AG08395 (cell line): ENCODE measurements at places on chromosomes 6 and 20.
A peak's percentile ranks its signal among the peaks of the same experiment; 100 is the strongest.

GRCh38 chr6:6569096-6569810 lies 19.3 kb upstream of the LY86 start:
- DNase-seq, result no peak

DNA sequence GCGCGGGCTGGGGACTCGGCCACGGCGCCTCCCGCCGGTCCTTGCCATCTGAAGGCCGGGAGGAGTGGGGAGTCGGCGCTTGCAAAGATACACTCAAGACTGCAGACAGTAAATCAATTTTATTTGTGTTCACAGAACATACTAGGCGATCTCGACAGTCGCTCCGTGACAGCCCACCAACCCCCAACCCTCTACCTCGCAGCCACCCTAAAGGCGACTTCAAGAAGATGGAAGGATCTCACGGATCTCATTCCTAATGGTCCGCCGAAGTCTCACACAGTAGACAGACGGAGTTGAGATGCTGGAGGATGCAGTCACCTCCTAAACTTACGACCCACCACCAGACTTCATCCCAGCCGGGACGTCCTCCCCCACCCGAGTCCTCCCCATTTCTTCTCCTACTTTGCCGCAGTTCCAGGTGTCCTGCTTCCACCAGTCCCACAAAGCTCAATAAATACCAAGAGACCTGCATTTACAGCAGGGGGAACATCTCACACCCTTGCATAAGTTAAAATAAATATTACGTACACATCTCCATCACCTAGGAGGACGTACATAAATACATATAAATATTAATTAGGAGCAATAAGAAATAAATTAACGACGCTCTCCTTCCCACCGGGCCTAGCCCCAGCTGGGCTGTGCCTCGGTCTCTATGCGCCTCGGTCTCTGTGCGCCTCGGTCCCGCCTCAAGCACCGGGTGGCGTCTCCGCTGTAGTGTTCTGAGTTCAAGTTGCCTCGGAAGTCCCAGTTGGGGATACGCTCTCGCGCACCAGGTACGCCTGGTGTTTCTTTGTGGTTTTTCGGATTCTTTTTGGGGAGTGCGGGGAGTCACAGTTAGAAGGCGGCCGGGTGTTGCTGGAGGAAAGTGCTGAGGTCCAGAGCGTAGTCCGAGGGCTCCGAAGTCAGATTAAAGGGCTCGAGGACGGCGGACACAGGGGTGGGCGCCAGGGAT lies 889 bp upstream of the FLOT1 start:
- DNase-seq, result no peak

GRCh38 chr6:140897349-140897748 lies 1235.4 kb upstream of the GJE1 start:
- DNase-seq, result no peak

GRCh38 chr20:47269309-47270165 lies 87.0 kb downstream of the ZMYND8 start:
- no peak for DNase-seq

GRCh38 chr6:166595949-166596348 lies 9.5 kb upstream of the RAMACL start:
- no peak for DNase-seq

DNA sequence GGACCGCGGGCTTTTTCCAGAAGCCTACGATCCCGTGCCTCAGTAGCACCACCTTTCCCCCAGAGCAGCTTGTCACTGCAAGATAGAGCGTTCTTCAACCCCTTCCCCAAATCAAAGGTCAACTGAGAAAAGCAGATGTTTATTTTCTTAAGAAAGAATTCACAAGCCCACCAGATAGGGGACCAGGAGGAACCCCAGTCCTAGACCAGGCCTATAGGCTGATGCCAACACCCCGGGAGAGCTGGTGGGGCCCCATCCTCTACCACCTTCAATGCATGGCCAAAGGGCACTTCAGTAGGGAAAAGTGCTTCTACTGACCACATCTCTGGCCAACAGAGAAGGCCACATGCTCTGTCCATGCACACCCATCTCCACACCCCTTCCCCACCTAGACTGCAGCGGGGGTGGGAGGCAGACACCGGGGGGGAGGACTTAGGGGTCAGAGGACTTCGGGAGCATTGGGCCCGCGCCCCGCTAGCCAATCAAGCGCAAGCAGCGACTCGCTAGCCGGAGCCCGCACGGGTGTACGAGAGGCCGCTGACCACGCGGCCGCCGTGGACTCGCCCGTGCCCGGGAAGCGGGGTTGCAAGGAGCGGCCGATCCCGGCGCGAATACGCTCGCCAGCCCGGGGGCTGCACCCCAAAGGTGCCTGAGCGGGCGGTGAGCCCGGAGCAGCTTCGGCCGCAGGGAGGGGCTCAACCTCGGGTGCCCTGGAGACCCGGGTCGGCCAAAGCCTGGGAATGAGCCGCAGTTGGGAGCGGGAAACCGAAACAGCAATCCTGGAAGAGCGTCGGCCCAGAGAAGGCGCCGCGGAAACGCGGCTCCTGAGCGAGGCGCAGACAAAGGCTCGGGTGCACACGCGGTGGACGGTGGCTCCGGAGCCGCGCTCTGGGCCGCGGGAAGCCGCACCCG lies 2.8 kb downstream of the PDE10A start:
- DNase-seq, result peak; percentile 18

DNA sequence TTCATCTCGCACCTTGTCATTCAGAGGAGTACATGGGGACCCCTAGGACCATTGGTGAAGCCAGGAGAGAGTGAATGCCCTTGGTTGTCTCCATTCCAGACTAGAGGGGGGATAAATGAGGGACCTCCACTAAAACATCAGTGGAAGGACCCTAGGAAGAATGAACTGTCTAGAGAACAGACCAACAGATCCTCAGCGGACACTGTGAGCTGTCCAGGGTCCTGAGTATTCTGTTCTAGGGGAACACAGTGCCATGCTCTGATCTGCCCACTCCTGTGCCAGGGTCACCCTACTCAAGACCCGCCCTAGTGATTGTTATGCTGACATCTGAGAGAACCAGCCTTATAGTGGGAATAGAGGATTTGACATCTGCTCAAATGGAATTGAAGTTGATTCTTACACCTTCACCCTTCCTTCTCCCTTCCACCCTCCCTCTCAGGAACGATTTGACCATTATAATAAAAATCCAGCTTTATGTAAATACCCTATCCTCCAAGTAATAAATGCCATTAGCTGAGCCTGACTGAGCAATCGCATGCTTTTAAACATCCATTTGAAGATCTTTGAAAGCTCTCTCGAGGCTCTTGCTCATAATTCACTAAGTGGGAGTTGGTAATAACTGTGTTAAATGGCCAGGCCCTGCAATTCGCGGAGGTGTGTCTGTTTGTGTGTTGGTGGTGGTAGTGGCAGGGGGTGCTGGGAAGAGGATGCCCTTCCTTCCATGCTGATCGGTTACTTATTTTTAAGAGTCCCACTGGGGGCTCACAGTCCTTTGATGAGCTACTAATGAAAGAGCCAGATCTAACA lies 43.6 kb upstream of the SLC32A1 start:
- DNase-seq, result peak; percentile 42

GRCh38 chr6:112040956-112041355 lies 12.9 kb upstream of the CCN6 start:
- no peak for DNase-seq

- DNase-seq, result no peak
Observed at GRCh38 chr6:156449128-156449527, 328.1 kb upstream of the ARID1B start.

DNA sequence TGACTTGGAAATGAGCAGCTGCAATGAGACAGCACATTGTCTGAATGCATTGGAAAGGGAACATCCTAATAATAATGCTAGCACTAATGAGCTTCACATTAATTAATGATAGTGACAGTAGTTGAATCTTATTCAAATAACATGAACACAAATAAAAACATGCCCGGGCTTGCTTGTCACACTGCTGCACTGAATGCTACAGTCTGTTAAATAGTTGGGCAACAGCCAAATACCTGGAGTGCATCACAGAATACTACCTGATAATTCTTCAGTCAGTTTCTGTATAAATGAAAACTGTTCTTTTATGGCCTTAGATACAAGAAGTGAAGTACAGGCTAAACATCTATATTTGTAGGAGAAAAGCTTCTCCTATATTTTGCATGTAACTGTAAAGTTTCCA lies 458.7 kb downstream of the RNF144B start:
- DNase-seq, result no peak

DNA sequence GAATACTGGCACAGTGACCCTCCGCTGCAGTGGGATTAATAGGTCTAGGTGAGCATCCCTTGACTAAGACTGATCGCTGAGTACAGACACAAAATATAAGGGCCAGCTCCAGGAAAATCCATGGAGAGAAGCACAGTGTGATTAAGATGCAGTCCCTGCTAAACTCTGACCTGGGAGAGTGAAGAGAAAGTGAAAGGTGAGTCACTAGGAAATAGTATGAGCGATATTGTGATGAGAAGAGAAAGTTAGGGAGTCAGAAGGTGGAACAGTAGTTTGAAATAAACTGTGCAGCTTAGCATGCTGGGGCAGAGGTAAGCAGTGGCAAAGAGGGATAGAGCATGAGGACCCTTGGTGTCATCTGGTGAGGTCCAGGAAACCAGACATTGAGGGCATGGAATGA lies 278.6 kb upstream of the MAP3K7 start:
- DNase-seq, result no peak

DNA sequence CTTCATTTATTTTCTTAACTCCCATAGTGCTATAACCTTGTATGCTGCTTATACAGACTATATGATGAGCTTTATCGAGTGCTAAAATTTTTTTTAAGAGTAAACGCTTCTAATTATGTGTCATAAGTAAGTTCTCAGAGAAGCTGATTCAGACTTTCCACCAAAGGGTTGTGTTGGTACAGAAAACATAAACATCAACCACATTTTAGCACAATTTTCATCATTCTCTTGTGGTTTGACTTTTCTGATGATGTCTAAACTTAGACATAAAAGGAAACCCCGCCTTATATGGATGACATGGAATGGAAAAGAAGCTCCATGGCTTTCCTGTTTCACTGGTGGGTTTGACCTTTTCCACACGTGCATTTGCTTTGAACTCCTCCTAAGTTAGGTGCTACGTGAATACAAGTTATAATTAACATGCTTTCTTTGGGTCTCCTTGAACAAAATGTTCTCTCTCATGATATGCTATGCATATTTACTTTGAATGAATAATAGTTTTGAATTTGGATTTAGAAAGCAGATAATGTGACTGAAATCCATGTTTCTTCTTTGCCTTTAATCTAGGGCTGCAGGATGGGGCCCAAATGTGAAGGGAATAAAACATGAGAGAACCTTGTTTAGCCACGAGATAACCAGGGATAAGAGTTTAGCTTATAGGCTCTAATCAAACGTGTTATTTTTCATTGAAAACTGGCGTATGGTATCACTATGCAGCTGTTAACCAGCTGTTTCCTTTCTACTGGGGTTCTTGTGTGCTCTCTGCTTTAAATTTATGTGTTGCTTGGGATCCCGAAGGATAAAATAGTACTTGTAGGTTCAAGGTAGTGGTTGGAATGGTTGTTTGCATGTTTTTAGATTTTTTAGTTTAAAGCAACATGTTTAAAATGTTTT lies 127.1 kb upstream of the AHI1 start:
- no peak for DNase-seq

DNA sequence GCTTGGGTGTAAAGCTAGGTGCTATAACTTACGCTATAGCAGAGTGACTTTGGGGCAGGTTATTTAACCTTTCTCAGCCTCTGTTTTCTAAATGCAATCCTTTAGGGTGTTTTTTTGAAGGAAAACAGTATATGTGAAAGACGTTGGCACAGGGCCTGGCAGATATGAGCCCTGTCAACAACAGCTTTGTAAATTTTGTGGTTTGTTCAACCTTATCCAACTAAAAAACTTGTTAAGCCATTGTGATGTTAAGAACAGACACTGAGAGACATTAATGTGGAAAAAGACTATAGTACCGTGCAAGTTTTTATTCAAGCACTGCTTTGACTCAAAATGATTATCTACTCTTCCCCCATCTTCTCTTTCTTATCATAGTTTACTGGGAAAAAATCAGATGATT lies 8.2 kb downstream of the HECA start:
- DNase-seq, result no peak

DNA sequence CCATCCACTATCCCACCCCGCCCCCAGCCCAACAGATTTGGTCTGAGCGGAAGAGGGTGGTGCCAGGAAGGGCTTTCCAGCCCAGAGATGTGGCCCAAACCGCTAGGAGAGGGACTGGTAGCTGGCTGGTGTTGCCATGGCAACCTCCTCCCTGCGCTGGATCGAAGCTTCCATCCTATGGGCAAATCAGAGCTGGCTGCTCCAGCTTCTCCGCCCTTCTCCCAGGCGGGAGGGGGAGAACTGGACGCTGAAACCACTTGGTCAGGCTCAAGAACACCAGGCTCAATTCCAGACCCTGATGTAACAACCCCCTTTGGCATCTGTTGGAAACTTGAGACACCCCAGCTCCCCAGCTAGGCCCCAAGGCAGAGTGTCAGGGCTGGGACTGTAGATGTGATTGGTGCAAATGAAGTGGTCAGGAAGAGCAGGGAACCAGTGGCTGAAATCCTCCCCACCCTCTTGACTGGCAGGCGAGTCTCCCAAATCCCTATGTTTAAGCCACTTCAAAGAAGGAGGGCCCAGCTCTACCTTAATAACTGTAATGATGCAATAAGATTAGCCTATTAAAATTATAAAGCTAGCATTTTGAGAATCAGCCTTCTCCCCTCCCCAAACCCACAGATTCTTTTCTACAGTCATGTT lies 4.2 kb downstream of the RIMS4 start:
- peak; percentile 38 for DNase-seq

DNA sequence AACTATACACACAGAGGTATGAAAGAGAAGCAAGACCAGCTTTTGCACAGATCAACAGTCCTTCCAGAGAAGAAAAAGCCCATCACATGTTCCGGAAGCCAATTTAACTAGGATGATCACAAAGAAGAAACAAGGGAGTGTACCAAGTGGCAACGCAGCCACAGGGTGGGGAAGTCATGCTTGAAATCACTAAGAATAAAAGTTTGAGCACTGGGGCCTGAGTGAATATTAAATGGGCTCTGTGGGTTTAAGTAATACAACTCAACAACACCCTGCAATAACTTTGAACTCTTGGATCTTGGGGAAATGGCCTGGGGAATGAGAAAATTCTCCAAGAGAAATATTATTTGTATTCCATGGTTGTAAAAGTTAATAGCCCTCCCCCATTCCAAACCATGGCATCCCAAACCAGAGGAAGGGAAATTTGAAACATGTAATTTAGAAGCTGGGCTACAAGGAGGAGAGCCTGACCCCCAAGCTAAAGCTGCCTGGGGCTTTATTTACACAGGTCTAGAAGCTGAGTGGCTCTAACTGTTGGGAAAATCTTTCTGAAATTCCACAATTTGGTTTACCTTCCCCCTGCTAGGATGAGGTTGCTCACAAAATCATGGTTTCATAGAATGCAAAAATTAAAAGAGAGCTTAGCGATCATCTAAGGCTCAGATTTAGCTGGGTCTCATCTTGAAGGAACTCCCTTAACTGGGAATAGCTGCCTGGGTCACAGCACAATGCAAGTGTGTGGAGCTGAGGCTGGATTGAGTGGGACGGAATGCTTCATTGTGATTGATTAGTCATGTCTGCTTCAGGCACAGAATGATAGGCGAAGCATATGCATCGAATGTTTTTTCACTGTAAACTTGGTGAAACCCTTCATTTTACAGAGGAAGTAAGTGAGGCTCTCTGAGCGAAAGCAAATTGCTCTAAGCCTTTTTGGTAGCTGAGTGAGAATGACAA lies 143.6 kb downstream of the BMP7 start:
- DNase-seq, result no peak
